ENCODE measurements at places on chromosomes 12 and 14. TPM values are rescaled to one million over a fixed set of nuclear protein-coding genes. Genes with fewer than 3 reads are reported as not detected.
A peak's percentile ranks its signal among the peaks of the same experiment; 100 is the strongest.

The JPH4 gene
- polyA plus RNA-seq = 0.93 TPM

The CLEC6A gene
- not detected for polyA plus RNA-seq

The MYH6 gene
- 0.44 TPM for polyA plus RNA-seq

The CLEC7A gene
- polyA plus RNA-seq = 20.4 TPM

The CYP46A1 gene
- polyA plus RNA-seq = 0.11 TPM

The CLEC9A gene
- not detected for polyA plus RNA-seq

The FGF23 gene
- polyA plus RNA-seq = not detected

The SLC2A14 gene
- not detected for polyA plus RNA-seq

The KLHL33 gene
- polyA plus RNA-seq = 0.54 TPM

The CPNE8 gene
- polyA plus RNA-seq = 11.9 TPM

The DHRS2 gene
- polyA plus RNA-seq = 13.7 TPM

The AMDHD1 gene
- 2.9 TPM for polyA plus RNA-seq

The NIN gene
- 11.8 TPM for polyA plus RNA-seq

The STAC3 gene
- polyA plus RNA-seq = 10.1 TPM

DNA sequence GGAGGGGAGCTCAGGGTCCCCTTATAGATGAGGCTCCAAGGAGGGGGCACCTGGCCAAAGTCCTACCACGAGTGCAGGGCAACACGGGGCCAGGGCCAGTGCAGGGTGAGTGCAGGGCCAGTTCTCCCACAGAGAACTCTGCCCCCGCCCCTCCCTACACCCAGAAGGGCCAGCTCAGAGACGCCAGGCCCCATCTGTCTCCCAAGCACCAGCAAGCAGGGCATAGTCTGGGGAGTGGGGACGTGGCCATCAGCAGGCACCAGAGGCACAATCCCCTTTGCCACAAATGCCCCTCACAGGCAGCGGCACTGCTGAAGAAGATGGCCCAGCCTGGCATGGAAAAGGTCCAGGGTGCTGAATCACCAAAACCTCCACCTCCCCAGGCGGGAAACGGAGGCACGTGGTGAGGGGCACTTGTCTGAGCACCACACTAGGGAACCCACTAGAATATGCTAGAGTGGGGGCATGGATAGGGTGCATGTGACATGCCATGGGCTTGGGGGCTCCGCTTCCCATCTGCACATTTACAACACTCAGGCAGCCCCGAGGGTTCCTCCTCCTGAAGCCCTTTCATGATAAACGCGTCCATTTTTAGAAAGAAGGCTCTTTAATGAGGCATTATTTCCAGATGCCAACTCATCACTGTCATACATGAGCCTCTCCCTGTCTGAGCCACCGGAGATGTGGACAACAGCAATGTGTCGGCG, 17.8 kb downstream of the CCDC85C start:
- DNase-seq = no peak

GRCh38 chr14:50059763-50060616, 56.4 kb downstream of the VCPKMT start:
- DNase-seq = peak; percentile 71

GRCh38 chr14:27392153-27392552, 794.3 kb upstream of the NOVA1 start:
- DNase-seq = no peak

DNA sequence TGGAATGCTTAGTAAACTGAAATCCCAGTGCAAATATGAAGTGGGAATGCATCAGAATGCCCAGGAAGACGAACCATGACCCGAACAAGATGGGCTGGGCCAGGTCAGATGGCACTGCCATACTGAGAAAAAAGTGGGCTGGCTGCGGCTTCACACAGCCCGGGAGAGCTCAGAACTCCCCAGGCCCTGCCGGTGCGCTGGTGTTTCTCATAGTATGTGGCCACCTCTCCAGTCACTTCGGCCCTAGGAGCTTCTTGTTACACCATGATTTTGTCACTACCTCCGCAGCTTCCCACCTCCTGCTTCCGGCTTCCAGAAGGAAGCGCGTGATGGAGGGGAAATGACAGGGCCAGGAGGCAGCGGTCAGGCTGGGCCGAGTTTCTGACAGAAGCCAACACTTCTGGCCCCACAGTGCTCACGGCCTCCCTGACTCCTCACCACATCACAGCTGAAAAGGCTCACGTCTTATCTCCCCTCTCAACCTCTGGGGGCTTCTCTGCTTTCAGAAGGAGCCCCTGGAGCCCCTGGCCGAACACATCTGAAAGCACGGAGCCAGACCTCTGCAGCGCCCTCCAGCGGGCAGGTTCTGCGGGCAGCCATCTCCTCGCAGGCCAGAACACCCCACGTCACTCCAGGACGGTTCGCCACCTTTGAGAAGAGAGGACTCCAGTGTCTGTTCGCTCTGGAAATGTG, 30.7 kb downstream of the DAD1 start:
- peak; percentile 86 for DNase-seq

- DNase-seq = no peak
Measured at GRCh38 chr14:54440476-54440872, 700 bp downstream of the CNIH1 start.

DNA sequence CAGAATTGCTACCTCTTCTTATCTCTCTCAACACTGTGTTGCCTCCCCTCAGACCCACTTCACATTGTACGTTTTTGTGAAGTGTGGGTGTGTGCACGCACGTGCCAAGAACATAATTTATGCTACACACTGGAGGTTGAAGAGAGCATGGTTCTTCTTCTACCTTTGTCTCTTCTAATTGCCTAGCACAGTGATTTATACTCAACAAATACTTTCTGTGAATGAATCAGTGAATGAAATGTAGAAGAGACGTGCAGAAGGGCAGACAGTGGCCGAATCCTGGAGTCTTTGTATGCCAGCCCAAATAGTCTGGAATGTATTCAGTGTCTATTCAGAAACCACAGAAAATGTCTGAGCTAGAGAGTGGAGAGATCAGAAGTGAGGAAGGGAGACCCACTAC, 4.6 kb upstream of the SAMD4A start:
- DNase-seq = no peak

- DNase-seq = no peak
Measured at GRCh38 chr12:111430433-111431353, 25.0 kb downstream of the SH2B3 start.

GRCh38 chr12:106135075-106135474, 3.7 kb downstream of the NUAK1 start:
- no peak for DNase-seq

DNA sequence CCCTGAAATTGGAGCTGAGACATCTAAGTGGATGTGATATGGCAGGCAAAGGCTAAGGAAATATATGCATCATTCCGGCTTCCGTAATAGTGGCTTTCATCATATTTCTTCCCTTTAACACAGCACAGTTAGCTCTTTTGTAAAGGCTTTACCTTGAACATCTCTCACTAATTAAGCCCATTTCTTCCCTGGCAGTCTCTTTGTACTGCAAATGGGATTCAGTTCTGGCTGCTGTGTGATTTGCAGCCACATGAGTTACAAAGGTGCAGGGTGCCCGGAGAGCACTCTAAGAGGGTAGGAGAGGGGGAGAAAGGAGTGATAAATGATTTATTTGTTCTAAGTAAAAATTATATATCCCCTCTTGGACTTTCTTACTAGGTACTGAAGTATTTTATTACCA, 232.1 kb upstream of the CCDC196 start:
- DNase-seq = no peak

- DNase-seq = no peak
Measured at GRCh38 chr12:30902001-30902400, 24.5 kb upstream of the TSPAN11 start.

DNA sequence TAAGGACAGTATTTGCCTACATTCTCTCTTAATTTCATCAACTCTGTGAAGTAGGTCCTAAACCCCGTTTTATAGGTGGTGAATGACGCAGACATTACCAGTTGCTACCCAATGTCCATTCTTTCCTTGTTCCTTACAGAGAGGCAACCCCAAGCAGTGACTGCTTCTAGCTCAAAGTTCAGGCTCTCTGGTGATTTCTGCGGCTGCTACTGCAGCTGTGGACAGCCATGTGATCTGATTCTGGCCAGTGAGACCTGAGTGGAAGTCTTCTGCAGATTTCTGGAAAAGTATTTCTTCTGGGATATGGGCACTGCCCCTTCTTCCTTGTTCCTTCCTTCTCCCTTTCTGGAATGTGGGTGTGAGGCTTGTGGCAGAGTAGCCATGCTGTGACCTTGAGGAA, 82.9 kb downstream of the ARF6 start:
- no peak for DNase-seq

GRCh38 chr12:27623645-27624044, 72.6 kb upstream of the REP15 start:
- no peak for DNase-seq

GRCh38 chr12:129401572-129401971, 502.3 kb downstream of the TMEM132D start:
- no peak for DNase-seq

- DNase-seq = no peak
Measured at GRCh38 chr12:125487336-125487735, 422.1 kb downstream of the AACS start.

- no peak for DNase-seq
Measured at GRCh38 chr14:28570391-28570790, 196.2 kb upstream of the FOXG1 start.

DNA sequence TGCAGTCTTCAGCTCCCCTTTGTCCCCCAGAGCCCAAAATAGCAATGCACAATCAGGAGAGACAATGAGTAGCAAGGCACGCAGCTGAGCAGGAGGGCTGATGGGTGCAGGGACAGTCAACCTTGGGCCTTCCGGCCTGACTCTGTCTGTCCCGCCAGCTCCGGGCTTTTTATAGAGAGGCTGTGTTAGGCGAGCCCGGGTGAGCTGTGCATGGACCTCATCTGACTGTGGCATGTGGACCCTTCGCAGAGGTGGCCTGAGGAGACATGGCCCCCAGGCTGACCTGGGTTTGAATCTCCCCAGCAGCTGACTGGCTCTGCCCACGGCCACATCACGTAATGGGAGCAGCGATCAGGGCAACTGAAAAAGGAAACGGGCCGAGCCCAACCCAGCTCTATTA, 177.9 kb downstream of the TSPAN9 start:
- no peak for DNase-seq

- DNase-seq = peak; percentile 84
Measured at GRCh38 chr12:131035245-131035681, 81.6 kb downstream of the ADGRD1 start.

GRCh38 chr12:53441040-53441833, at the start of gene PRR13:
PRR13 (plus strand) TSS chr12:53441734; CDS start chr12:53442715, 981 bp downstream.
- DNase-seq = peak; percentile 99

GRCh38 chr12:20716037-20716436, 20.9 kb downstream of the SLCO1C1 start:
- no peak for DNase-seq

DNA sequence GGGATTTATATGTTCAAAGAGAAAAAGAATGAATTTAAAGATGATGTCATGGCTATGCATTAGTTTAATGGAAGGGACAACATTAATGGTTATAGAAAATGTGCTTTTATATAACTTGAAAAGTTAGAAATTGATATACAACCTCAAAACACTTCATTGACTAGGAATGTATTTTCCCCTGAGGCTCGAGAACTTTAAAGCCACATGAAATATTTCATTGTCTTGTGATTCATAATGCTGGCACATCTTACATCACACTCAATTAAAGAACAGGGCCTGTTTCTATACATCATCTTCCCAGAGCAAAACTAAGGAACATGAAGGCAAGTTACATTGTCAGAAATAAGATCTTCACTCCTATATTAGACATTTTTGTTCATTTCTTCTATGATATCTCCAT, 35.2 kb upstream of the PAWR start:
- no peak for DNase-seq

DNA sequence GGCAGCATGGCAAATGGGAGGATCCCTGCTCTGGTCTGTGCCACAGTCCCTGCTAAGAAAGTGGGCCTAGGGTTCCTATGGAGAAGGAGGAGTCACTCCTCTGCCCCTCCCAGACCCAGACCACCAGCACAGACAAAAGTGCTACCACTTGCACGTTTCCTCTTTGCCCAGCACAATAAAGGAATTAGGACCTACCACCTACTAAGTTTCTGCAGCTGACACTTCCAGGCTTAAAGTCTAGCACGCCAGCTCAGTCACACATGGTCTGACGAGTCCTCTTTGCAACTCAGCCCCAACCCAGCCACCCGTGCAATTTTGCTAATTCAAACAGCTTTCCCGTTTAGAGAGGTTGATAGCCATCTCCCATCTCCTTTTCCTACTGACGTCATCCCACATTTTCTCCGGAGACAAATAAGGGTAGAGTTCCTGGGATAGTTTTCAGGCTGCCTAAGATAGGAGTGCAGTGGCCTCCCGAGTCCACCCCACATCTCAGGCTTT, 66.2 kb upstream of the PTGR2 start:
- DNase-seq = peak; percentile 77

All from spleen (tissue), 13 donors.